Activated naive CD4-positive, alpha-beta T cell (primary cell): ENCODE measurements at places on chromosomes 2 and 18.

DNA sequence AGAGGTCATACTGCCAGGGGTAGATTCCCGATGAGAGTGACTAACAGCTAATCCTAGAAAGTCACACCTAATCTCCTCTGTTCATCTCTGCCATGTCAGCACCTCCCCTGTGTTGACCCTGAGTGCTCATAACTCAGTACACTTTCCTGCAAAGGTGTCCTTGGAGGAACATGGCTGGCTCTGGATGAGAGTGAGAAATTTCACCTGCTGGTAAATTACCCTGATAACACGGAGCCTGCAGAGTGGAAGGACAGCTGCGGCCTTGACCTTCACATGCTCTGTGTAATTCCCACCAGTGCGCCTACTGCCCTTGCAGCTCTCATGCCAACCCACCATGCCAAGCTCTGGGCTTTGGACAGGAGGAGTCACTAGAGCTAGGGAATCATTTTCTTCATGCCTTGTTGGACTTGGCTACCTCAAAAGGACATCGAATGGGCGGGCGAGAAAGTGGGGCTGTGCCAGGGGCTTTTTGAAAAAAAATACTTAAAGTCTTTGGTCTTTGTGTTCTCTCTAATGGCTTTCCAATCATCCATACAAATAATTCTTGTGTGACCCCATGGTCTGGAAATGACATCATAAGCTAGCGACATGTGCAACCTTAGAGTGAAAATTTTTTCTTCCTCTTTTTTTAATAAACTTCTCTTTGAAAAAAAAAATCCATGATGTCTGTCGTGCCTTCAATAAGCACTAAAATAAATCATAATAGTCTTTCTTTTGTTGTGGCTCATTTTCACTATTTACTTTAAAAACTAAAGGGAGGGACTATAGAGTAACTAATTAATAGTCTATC, 319.9 kb downstream of the MYCN start:
- DNase-seq: no peak

DNA sequence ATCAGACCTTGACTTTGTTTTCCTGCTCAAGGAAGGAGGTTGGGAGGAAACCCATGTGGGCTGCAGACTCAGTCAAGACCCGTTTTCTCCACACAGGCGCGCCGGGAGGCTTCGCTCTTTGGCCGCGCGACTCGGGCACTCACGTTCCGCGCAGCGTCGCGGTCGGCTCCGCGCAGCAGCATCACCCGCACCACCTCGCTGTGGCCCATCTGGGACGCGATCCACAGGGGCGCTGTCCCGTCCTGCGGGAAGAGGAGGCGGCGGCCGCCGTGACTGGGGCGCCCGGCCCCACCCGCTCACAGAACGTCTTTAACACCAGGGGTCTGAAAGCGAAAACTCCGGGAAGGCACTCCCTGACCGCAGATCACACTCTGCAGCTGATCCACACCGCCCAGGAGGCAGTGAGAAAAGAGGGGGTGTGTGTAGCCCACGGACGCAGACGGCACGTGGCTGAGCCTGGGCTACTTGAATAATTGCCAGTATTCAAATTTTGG, 33.1 kb upstream of the NPC1 start:
- DNase-seq: no peak

DNA sequence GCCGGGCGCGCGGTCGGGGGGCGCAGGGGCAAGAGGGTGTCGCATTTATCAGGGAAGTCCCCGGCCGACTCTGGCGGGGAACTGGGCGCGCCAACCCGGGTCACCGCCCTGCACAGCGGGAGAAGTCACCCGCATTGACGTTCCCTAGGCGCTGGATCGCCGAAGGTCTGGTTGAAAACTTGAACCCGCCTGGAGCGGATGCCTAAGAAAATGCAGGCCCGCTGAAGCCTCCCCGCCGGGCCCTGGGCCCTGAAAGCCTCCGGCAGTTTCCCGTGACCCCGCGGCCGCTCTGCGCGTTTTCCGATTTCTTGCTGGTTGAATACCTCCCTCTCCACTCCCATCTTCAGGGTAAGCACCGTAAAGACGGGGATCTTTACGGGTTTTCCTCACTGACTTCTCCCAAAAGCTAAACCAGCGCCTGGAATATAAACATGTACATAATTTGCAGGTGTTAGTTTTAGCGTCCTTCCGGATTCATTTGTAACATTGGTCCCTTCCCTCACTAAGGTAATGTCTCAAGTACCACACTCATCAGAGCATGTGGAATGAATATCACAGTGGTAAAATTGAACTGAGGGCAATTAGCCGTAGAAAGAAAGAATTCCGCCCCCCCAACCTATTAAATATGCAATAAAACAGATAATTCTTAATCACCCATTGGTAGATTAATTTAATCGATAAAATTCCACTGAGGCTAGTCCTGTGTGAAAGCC, 675 bp upstream of the SPIRE1 start:
- DNase-seq: no peak

GRCh38 chr2:54523324-54523959, 67.3 kb downstream of the SPTBN1 start:
- DNase-seq: no peak

GRCh38 chr2:176763851-176764404, 448.7 kb upstream of the HNRNPA3 start:
- no peak for DNase-seq

DNA sequence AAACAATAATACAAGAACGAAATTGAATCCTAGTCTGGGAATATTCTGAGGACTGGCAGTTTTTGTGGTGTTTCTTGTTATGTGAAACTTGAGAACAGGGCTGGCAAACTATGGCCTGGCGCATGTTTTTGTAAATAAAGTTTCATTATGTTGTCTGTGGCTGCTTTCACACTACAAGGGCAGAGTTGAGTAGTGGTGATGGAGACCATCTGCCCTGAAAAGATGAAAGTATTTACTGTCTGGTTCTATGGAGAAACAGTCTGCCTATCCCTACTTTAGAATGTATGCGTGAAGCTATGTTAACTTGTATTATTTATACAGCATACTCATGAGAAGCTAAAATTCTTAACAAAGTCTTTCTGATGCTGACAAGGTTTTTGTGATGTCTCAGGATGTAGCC, 351.9 kb downstream of the LRRTM1 start:
- DNase-seq: no peak

DNA sequence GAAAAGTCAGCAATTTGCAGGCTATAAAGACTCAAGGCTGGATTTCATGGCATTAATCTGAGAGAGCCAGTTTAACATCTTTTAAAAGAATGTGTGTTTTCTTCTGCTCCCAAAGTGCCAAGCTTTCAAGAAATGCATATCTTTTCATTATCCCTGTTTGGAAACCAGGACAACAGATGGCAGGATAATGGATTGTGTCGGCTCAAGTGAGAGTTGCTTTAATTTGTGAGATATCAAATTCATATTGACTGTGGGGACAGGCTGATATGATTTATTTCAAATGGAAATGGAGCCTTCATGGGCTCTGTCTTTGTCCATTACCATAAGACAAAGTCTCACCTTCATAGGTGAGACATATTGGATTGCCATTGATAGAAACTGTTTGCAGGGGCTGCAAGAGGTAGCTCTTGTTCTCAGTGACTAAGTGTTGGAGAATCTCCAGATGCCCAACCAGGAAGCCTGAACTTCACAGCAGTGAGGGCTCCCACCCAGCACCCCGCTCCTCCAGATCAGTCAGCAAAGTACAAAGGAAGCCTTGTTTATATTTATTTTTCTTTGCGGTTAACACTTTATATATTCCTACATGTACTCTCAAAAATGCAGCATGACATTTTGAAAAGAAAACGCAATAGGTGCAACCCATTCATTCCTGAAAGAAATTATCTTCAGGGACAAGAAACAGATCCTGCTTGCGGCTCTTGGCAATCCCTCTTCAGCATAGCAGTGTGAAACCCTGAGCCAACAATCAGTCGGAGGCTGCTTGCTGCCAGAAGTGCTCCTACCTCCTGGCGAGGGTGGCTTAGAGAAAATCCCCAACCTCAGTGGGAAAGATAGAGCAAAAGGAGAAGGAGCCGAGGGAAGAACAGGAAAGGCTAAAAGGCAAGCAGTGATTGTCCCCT, 65.8 kb upstream of the ATL2 start:
- no peak for DNase-seq

DNA sequence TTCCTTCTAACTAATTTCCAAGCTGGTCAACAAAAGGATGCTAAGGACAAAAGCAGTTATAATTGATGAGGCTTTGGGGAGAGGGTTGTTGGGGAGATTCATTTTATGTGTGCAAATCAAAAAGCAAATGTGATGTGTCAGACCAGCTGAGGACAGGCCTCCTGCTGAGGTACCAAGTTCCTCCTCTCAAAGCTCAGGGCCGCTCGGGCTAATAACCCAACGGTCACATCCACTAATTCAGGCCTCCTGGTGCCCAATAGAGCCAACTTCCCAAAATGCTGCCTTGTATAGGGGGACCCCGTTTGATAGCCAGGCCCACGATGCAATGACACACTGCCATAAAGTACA, 88.6 kb upstream of the RTN4 start:
- DNase-seq: no peak

GRCh38 chr2:227451655-227451992, 20.3 kb upstream of the AGFG1 start:
- DNase-seq: no peak

DNA sequence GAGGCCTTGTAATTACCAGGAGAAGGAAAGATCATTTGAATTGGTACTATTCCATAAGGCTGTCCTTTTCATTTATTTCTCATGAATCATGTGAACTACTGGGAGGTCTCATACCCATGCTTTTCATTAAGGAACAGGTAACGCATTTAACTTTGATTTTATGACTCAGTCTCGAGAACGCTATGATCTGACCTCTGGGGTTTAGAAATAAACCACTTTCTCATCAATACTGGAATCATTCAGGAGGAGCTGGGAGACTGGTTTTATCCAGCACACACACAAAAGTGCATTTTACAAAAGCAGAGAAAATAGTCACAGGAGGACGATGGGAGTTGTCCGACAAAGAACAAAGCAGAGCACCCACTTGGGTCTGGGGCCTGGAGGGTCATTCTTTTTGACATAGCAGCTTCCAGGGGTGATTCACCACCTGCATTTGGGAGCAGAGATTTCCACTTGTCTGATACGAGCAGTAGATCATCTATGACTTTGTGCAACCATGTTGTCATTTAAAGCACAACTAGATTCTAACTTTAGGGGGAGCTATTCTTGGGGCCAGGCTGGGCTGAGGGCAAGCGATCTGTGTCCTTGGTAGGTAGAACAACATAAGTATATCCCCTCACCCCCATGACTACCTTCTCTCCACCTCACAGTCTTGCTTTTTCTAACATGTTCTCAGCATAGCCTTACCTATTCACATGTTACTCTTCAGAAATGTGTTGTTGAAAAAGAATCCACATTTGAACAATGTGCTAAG, 95.9 kb upstream of the SCG2 start:
- no peak for DNase-seq

- DNase-seq: no peak
Observed at GRCh38 chr18:45155526-45155925, 459.8 kb upstream of the SLC14A2 start.

GRCh38 chr2:9939587-9940485, 11.7 kb upstream of the GRHL1 start:
- DNase-seq: no peak

- DNase-seq: no peak
Observed at GRCh38 chr2:233823731-233824121, 30.6 kb downstream of the HJURP start.

DNA sequence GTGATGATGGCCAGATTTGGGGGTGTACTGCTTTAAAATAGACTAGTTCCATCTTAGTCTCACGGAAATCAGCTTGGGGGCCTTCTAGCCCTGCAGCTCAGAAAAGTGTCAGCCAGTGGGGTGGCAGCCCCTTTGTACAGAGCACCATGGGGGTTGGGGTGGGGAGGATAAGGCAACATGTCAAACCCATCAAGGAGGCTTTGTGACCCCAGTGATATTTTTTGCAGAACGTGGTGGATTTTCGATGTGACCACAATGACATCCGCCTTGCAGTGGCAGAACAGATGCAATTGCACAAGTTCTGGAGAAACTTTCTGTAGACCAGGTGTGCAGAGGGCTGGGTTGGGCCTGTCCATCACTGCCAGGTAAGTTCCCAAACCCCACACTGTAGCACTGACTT, 3.0 kb upstream of the CD8A start:
- DNase-seq: no peak

DNA sequence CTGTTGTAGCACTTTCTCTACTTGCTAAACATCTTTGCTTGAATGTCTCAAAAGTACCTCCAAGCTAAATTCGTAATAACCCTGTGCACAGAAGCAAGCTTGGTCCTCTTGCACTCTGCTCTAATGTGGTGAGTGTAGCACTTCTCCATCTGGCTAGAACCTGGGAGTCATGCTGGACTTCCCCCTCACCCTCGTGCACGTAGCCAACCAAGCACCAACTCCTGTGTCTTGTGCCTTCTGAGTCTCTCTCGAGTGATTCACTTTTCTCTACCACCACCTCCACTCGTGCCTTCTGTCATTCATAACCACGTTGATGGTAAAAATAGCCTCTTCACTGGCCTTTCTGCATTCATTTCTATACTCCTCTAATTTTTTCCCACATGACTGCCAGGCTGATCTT, 91.9 kb upstream of the KCNE4 start:
- DNase-seq: no peak

DNA sequence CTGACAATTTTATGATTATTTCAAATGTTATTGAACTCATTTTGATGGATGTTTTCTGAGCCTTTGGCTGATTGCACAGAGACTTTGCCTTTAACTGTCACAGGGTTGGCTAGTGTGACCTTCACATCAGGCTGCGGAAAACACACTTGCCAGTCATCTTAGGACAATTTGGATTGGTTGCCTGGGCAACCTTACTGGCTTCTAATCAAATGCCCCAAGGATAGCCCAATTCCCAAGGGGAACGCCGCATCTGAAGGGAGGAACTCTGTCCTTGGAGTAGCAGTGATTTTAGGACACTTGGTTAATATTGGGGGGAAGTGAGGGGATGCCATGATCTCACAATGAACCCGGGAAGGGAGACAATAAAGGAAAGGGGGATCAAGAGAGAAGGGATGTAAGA, 29.5 kb downstream of the OSBPL6 start:
- DNase-seq: no peak

GRCh38 chr2:99868260-99868659, 274.1 kb downstream of the AFF3 start:
- DNase-seq: no peak

- no peak for DNase-seq
Observed at GRCh38 chr2:79729532-79729931, 216.7 kb downstream of the CTNNA2 start.

GRCh38 chr18:74278058-74278457, 13.7 kb downstream of the CYB5A start:
- DNase-seq: no peak

- DNase-seq: no peak
Observed at GRCh38 chr2:47950340-47951301, 44.3 kb upstream of the FBXO11 start.

- DNase-seq: no peak
Observed at GRCh38 chr2:195622966-195623365, 34.1 kb upstream of the SLC39A10 start.
